ENCODE measurements at places on chromosomes 16 and 17. TPM values are rescaled to one million over a fixed set of nuclear protein-coding genes. Genes with fewer than 3 reads are reported as not detected.

The GCGR gene
- total RNA-seq: 0.07 TPM

The TBC1D3E gene
- total RNA-seq: not detected

The CACNA1G gene
- 1.5 TPM for total RNA-seq

The ORAI3 gene
- 18.4 TPM for total RNA-seq

The ZFP3 gene
- total RNA-seq: 0.96 TPM

The ACAP1 gene
- total RNA-seq: 34.5 TPM

Data from H7 (cell line).